ENCODE measurements at places on chromosomes 6 and 20.

DNA sequence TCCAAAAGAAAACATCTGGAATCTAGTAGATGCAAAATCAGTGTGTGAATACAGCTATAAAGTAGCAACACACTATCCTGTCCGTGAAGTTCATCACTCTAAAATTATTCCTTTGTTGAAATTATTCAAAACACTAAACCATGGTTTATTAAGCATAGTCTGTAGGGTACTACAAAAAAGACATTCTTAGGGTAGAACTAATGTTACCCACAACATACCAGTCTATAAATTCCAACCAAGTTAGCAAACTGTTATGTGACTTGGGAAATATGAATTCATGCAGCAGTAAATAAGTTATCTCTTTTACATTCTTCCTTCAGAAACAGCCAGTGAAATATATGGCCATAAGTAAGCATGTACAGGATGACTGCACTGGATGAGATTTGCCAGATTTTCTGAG is 580.3 kb upstream of the ADGRB3 start:
- no peak for DNase-seq

DNA sequence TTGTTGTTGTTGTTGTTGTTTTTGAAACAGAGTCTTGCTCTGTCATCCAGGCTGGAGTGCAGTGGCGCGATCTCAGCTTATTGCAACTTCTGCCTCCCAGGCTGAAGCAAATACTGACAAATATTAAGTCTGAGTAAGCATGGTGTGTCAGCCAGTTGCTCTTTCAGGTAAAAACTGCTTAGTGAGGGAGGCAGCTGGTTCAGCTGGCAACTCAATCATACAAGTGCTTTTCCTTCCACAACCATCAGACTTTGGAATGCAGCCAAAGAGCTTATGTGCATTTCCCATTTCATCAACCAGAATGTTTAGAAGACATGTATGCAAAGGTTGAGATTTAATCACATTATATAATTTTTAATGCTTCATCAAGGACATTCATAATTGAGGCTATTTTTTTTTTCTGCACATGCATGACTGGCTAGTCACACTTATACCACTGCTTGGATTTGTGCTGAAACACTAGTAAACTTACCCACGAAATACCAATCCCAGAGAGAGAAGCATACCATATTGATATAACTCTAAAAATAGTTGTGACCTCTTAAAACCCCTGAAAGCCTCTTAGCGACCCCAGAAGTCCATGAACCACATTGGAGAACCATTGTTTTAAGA is 56.0 kb downstream of the CLIC5 start:
- DNase-seq: no peak

DNA sequence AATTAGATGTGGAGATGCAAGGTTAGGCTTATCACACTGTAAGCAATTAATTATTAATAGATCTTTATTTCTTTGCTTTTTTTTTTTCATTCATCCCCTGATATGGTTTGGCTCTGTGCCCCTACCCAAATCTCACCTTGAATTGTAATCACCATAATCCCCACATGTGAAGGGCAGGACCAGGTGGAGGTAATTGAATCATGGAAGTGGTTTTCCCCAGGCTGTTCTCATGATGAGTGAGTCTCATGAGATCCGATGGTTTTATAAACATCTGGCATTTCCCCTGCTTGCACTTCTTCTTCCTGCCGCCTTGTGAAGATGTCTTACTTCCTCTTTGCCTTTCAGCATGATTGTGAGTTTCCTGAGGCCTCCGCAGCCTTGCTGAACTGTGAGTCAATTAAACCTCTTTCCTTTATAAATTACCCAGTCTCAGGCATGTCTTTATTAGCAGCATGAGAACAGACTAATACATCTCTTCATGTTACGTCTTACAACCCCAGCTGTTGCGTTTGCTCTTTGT is 333.8 kb downstream of the CDH26 start:
- DNase-seq: no peak

- no peak for DNase-seq
Observed at GRCh38 chr20:25296094-25297093, 48.5 kb downstream of the PYGB start.

- DNase-seq: no peak
Observed at GRCh38 chr20:2563116-2563515, 26.7 kb downstream of the TMC2 start.

DNA sequence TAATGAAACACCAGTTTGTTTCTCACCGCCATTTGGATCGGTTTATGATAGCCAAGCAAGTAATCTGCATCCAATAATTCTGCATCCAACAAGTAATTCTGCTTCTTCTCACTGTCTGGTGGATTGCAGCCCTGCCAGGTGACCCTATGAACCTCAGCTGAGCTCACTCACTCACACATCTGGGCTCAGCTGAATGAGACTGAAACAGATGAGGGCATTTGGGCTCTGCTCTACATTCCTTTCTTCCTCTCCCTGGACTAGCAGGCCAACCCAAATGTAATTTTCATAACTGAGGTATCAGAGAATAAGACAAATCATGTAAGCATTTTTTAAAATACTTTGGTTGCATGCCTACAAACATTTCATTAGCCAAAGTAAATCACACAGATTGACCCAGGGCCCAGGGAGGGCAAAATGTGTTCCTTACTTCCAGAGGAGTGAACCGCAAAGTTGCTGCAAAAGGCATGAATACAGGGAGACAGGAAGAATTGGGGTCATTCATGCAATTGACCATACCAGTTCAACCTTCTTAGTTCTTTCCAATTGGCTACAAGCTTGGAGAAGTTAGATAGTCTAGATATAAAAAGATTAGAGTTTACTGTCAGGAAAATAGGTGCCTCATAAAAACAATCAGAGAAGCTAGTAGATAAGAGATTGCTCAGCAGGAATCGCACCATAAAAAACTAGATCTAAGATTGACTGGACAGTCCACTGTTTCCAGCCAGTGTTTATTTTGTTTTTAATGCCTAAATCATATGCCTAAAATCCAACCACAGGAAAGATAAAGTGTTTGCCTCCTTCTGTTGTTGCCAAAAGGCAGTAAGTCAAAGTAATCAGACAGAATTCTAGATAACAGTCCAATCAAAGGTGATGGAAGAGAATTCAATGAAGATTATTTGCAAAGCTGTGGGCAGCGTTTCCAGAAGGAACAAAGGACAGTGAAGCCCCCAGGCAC is 43.7 kb downstream of the CBLN4 start:
- DNase-seq: no peak

Measured in T-helper 17 cell (primary cell).